ENCODE measurements at places on chromosomes 2 and 18.
A peak's percentile ranks its signal among the peaks of the same experiment; 100 is the strongest.

DNA sequence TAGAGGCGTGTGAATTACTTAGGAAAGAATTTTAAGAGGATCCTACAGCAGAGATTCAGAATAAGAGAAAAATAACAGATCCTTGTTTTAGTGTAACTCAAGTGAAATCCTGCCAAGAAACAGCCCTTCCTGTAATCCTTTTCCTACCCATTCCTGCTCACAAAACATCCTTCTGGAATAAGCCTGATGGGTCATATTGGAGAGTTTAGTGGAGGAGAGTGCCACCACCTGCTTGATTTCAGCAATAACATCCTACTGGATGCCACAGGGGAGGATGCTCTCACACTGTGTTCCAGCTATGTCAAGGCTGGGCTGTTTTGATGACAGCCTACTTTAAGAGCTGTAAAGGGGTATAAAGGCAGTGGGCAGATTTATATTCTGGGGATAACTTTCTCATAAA, 54.8 kb upstream of the CCDC178 start:
- DNase-seq, result peak; percentile 50

DNA sequence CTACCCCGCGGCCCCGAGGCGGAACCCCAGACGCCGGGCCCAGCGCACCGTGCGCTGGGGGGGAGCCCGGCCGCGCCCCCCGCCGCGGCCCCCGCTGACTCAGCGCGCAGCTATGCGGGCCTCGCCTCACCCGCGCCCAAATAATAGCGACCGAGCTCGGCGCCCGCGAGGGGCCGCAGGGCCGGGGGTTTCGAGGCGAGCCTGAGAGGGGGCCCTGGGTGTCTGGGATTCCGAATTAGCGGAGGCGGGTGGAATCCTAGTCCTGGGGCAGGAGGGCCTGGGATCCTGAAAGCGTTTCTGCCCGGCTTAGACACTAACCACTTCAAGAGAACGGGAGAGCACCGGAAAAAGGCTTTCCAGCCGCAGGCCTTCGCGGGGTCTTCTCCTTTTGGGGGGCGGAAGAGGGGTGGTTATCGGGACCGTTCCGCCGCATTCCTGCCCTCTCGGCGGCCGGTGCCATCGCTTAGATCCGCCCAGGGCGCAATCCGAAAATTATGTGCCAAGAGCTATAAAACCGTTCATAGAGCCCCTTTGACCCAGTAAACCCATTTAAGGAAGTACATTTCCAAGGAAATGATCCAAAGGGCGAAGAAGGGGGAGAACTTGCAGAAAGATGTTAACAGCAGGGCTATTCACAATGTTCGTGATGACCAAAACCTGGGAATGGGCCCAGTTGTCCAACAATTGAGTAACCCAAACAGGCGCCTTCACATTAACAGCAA, 681 bp upstream of the ROCK2 start:
- DNase-seq, result no peak

GRCh38 chr2:190759749-190760213, 110.9 kb downstream of the NAB1 start:
- DNase-seq, result no peak

DNA sequence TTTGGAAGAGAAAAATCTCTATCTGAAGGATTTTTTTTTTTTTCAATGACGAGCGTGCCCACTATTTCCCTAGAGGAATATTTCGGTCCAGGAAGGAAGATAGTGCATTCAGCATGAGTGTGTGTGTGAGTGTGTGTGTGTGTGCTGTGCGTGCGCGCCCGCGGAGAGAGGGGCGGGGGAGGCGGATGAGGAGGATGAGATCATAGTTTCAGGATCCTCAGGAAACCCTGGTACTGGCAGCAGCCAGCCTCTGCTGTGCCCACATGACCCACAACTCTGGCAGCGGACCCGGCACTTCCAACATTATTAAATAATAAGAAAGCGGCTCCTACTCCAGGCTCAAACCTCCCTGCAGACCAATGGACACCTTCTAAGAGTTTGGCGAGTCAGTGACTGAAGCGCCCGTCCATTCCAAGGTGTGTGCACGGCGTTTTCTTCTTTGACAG, 217.0 kb upstream of the DTNA start:
- peak; percentile 71 for DNase-seq

GRCh38 chr2:69762513-69763494, 20.9 kb downstream of the ANXA4 start:
- DNase-seq, result no peak

DNA sequence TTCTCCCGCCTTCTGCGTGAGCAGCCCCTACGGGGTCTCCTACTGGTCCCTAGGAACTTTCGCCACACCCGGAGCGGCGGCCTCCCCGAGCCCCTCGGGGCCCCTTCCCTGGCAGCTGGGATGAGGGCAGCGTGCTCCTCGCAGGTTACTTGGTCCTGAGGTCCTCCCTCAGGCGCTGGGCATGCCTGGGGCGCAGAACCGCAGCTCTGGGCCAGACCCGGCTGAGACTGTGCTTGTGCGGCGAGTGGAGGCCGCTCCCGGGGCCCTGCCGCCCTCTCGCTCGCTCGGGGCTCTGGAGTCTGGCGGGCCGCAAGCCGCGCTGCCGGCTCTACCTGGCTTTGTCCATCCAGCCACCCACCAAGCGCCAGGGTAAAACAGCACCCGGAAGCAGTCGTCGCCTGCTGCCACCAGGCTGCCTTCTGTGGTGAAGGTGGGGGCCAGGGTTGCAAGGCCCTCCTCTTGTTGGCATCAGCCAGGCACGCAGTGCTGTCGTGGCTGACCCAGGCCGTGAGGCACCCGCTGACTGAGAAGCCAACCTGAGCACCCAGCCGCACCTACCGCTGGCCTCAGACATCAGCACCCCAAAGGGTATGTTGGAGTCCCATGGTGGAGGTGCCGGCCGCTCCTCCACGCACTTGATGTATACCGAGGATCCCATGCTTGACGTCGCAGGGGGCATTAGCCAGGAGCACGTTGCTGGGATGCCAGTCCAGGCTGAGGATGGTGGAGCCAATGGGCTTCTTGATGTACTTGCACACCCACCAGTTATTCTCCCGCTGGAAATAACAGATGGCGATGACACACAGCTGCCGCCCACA, 46.1 kb upstream of the PTH2R start:
- no peak for DNase-seq

DNA sequence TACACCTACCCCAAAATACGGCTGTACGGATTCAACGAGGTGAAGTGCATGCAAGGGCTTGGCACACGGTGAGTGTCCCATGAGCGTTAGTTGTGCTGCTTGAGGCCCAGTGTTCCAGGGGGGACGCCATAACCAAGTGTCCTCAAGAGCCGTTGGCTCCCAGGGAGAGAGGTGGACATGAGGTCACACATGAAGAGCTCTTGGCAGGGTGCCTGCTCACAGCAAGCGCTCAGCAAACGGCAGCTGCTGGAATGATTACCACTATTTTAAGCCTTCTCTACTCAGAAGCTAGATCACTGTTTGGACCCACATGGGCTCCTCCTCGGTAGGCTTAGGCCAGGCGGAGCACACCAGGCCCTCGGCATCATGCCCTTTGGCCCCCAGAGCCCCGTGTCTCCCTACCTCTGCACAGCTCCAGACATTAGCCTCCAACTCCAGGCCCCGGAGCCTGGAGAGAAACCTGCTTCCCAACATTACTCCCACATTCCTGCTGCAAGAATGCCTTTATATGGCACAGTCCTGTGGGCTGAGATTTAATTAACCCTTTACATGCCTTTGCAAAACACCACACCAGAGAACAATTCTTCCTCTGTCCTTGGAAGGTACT, 68.4 kb upstream of the PPP1CB start:
- no peak for DNase-seq

- DNase-seq, result peak; percentile 67
Measured at GRCh38 chr18:52339891-52340371, at the start of gene DCC. Gene DCC, plus strand, starts transcription at chr18:52340197. Its CDS starts 591 bp downstream, at chr18:52340788.

DNA sequence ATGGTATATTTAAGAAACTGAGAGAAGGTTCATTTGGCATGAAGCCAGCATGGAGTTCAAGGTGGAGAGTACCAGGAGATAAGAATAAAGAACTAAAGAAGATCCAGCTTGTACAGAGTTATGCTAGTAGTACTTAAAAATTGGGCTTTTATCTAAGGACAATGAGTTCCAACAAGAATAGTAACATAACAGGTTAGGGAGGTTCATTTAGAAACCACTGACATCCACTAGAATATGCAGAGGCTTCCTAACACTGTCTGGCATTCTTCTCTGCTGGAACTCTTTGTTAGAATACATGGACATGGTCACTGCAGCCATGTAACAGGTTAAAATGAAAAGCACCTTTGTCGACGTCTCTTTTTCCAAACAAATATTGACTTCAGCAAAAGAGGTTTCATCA, 42.6 kb upstream of the DSC1 start:
- no peak for DNase-seq

DNA sequence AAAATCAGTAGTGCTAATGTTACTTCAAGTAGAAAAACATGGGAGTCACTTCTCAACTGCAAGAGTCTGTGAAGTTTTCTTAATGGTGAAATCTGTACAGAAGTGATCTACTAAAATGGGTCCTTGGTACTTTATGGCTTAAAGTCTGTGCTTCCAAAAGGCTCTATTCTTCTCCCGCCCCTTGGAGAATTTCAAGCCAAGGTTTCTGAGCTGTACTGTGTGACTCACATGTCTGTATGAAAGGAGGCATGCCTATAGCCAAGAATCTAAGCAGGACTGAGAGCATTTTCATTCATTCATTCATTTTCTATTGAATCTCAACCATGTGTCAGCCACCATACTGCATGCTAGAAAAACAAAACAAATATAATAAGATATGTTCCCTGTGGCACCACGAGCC, 19.8 kb upstream of the DDX18 start:
- DNase-seq, result no peak

DNA sequence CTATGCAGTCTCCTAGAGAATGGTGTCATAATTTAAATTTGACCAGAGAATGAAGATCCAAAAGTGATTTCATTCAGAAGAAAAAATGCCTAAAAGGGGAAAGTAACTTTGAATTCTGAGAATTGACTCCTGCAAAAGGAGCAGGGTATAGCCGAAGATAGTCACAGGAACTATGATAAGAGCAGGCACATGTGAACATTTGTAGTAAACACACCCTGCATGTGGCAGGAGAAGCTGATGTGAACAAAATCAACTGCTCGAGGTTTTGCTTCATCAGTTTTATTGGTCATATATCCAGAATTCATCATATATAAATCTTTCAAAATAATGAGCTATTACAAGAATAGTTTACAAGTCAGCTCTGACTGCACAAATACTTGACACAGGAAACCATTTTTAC, 14.0 kb downstream of the MCFD2 start:
- no peak for DNase-seq

DNA sequence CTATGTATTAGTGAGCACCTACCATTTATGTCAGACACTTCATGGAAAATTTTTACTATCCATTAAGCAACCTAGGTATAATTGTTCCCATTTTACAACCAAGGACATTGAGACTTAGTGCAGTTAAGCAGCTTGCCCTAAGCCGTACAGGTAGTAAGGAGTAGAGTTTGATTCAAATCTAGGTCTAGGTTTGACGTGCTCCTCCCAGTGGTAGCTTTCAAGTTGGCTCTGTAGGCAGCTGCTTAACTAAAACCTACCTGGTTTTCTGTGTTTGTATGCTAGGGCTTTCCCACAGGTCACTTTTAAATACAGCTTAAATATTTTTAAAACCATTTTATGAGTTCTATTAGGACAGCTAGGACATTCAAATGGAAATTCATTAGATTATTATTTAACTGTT, 69.7 kb downstream of the NUP35 start:
- no peak for DNase-seq

DNA sequence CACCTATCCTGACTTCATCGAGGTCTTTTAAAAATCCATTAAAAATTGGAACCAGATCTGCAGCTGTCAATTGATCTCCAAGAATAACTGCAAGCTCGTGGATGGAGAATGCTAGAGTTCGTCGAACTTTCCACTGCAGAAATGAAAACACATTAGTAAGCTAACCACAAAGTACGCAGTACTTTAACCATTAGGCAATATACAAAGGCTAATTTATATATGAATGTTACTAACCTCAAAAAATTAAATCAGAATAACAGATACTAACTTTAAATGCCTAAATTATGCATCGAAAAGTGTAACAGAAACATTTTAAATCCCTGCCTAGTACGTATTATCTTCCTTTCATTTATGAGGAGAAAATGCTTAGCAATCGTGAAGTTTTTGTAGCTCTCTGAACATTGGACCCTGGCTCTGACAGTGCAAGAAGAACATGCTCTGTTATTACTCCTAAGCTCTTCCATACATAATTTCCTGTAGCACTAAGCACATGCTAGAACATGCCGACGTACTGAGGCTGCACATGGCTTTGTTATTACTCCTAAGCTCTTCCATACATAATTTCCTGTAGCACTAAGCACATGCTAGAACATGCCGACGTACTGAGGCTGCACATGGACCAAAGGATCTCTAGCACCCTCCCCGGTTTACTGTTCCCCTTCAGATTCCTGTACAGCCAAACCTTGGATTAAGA, 57.0 kb downstream of the PPP4R1 start:
- DNase-seq, result no peak

- no peak for DNase-seq
Measured at GRCh38 chr18:66344227-66344626, 259.7 kb downstream of the CDH19 start.

GRCh38 chr2:120855855-120856405, 120.3 kb downstream of the GLI2 start:
- DNase-seq, result no peak

- DNase-seq, result no peak
Measured at GRCh38 chr2:182191061-182191460, 205.4 kb downstream of the PPP1R1C start.

DNA sequence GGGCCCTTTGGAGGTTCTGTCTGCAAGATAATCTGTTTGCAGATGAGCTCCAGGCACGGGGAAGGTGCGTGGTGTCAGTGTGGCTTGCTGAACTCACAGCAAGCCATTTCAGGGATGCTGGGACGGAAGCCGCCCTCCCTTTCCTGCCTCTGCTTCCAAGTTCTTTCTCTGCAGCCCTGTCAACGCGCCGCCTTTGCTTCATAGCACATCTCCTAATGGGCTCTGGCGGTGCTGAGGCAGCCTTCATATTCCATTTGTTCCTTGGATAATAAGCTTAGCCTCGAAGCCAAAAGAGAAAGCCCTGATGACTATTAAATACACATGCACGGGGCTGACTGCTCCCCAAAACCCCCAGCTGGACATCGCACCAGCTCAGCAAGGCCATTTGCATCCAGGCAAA, 81.7 kb upstream of the TAF1B start:
- DNase-seq, result no peak

GRCh38 chr2:106530866-106531265, 43.7 kb downstream of the CD8B2 start:
- DNase-seq, result no peak

GRCh38 chr18:52907543-52908308, 567.7 kb downstream of the DCC start:
- DNase-seq, result no peak

DNA sequence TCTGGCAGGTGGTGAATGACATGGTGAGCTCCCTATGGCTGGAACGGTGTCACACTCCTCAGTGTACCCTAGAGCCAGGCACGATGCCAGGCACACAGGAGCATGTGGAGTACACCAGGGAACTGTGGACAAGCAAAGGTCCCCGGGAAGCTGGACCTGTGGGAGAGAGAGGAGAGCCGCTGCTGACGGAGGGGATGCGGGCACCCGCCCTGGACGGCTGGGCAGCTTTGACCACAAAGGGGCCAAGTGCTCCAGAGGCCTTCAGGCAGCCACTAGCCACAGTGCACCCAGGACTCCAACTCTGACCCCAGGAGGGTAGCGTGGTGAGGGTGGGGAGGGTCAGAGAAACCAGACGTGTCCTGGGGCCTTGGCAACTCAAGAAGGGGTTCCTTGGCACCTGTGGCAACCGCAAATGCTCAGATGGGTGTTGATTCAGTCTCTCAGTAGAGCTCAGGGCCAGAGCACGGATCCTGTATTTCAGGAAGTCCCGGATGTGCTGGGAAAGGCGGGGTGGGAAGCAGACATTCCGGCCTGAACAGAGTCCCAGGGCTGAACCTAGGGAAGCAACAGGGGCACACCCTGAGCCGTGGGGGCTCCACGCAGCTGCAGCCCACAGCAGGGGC, 2.3 kb upstream of the MAB21L4 start:
- DNase-seq, result no peak
